ENCODE measurements at places on chromosomes 6 and 20.

GRCh38 chr6:18352842-18353241 is 34.3 kb upstream of the RNF144B start:
- no peak for DNase-seq

DNA sequence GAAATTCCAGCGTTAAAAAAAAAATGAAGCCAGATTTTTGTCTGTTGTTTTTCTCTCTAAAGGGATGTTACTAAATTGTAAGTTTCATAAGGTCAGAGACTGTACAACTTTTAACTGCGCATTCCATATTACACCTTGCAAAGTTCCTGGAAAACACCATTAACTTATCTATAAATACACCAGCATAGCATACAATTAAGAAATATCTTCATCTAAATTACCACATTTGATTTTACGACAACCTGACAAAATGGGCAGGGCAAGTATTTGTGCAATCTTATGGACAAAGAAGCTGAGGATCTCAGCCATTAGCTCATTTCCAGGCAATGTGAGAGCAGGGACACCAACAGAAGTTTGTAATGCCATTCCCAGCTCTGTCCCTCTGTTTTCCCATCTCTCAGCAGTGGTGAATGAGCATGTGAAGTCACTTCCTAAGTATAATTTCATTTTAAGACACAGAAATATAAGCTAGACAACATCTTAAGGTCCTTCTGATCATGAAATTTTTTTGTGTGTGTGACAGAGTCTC is 12.9 kb upstream of the GCM1 start:
- no peak for DNase-seq

DNA sequence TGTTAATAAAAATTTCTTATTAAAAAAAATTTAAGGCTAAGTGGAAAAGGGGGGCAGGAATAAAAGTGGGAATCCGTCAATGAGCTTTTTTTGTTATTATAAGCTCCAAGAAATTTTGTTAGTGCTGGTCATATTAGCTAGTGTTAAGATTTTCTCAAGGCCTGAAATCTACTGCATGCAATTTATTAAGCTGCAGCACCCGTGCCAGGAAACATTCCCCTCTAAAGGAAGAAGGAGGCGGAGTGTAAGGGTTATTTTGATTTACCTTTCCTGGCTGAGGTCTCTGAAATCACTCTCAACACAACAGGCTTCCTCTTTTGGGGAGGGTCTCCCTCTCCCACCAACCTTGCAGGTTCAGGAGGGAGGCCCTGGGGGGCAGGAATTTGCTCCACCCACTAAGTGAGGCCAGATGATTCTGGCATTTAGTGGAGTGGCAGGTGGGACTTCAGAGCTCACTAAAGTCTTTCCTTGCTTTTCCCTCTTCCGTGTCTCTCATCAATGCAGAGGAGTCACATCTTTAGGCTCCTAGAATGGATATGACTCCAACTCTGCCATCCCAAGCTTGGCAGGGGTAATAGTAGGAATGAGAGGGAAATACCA is 168.8 kb downstream of the BCAS1 start:
- DNase-seq: no peak

GRCh38 chr6:113351173-113351834 is 505.8 kb upstream of the MARCKS start:
- DNase-seq: no peak

DNA sequence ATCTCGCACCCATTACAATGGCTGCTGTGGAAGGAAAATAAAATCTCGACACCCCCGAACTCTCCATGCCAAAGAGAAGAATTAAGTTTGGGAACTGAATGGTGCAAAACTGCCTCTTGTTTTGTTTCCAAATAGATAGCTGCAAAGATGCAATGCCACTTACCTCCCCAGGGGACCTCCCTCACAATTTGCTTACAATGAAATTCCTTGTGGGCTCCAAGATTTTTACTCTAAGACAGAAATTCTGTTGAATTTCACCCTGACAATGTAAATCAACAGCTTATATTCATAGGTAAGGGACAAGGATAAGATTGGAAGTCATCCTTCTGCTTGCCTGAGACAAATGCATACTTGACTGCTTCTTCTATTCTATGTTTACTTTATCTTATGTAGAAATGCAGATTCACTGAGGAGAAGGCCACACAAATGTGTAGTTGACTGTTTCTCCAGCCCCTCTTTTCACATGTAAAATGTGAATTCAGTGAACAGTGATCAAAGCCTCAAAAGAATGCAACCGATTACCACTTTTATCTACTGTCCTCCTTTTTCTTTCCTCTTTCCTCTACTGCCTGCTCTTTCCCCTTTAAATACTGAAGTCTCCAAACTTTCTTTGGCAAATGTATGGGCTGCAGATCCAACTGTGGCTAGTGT is 36.6 kb downstream of the ADGRF4 start:
- no peak for DNase-seq

- DNase-seq: no peak
Observed at GRCh38 chr20:31707994-31708735, 14.5 kb downstream of the BCL2L1 start.

GRCh38 chr6:43608310-43608763 is 20.7 kb downstream of the GTPBP2 start:
- DNase-seq: peak; percentile 55

- no peak for DNase-seq
Observed at GRCh38 chr6:86010915-86011786, 368.5 kb upstream of the SYNCRIP start.

DNA sequence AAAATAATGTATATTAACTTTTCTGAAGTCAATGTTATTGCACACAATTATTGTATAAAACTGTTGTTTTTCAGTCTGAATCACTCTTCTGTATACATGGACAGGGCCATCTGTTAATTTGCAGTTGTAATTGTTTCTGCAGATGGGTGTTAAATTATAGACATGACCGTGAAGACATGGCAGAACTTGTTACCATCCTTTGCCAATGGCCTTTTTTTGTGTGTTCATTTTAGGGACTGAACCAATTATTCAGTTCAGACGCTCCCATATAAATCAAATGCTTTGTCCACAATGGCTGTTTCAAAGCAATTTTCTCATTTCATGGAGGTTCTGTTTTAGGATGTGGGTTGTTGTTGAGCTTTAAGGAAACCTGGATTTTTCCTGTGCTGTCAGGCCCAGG is 533.7 kb downstream of the DOK5 start:
- no peak for DNase-seq

GRCh38 chr6:34654061-34654710 is 42.4 kb downstream of the ILRUN start:
- DNase-seq: no peak

GRCh38 chr6:5656226-5656625 is 350.5 kb downstream of the NRN1 start:
- DNase-seq: no peak

- DNase-seq: no peak
Observed at GRCh38 chr20:61354901-61355495, 102.9 kb downstream of the CDH4 start.

- DNase-seq: no peak
Observed at GRCh38 chr20:13085275-13085674, 76.5 kb downstream of the SPTLC3 start.

- no peak for DNase-seq
Observed at GRCh38 chr20:24488800-24489175, 19.4 kb downstream of the SYNDIG1 start.

DNA sequence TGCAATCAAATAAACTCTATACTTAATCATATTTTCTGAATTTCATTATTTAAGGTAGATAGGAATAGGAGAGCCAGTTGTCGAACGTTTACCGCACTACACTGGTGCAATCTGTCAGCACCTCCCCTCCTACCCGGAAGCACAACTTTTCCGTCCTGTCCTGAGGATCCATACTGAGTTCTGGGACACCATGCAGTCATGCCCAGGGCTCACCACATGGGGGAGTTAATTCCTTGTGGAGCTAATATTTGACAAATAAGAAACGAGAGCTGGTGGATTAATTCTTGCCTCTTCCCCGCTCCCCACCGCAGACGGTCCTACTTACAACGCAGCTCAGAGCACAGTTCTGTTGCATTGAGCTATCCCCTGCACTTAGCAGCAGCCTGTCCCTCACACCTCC is 107.7 kb upstream of the RALGAPA2 start:
- no peak for DNase-seq

DNA sequence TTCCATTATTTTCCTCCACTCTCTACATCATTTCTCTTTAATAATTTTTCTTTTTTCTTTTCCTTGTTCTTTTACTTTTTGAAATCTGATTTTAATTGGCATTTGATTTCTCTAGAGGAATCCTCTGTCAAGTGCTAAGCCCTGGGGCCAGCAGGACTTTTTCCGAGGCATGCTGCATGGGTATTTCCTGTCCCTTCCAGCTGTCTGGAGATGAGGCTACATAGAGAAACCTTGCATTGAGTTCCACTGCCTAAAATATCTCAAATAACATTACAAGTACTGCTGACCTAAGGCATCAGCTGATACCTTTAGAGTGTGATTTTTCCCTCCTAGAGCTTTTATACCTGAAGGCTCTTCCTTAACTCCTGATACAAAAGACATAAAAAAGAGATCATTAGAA is 6.2 kb downstream of the RNF217 start:
- no peak for DNase-seq

DNA sequence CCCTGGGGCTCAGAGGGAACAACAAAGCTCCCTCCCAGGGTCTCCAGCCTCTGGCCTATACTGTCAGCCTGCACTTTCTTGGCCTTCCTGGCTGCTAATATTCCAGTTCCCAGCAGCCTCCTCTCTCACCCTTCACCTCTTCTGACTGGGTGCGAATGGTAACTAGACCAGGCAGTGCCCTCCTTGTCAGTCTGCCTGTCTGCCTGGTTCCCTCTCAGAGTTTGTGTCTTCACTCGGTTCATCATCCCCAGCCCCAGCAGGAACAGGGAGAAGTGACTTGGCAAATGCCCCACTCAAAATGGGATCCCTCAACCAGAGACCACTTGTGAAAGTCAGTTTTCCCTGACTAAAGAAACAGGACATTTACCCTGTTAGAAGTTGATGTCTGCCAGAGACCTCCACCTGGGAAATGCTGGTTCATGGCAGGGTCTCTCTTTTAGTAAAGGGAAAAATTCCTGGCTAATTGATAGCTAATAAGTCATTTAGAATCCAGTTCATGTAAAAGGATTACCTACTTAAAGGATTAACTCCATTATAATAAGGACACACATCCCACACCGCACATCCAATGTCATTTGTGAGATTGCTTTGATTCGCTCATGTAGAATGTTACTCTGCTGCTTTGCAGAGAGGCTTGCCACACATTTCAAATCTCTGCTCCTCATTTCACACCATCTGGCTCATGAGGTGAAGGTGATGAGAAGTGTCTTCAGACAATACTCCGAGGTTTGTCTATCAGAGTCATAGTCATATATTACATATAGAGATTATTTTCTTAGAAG is 18.6 kb upstream of the MICB start:
- DNase-seq: no peak

GRCh38 chr6:17867880-17868279 is 119.6 kb downstream of the KIF13A start:
- DNase-seq: no peak

DNA sequence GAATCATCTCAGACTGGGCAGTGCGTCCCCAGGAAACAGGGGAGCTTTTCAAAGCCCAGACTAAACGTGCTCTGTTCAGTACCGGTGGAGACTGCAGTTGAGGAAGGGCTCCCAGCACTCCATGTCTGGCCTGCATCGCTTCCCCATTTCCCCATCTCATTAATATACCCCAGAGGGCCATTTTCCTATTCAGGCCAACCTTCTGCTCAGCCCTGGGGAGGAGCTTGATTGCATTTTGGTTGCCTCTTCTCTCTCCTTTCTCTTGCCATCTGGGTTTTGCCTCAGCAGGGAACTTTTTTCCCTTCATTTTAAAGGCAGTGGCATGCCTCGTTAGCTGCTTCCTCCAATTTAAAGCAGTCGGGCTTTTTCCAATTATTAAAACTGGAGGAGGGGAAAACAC is 394.3 kb upstream of the SOX4 start:
- DNase-seq: no peak

- DNase-seq: peak; percentile 39
Observed at GRCh38 chr6:26309731-26310142, 55.3 kb upstream of the BTN3A2 start.
